ENCODE measurements at places on chromosomes 1 and 21.

DNA sequence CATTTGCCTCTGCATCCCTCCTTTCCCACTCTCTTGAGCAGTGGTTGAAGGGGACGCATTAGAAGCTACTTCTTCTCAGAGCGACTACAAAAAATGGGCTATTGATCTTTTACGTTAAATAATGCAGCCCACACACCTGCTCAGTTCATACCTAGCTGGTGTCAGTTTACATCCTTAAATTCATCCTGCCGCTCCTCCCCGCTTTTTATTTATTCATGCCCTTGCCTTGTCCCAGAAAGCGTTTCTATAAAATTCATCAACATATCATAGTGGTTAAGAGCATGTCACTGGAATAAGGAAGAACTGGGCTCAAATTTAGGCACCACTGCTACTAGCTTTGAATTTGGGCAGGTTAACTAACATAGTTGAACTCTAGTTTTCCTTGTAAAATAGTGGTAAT, 66.0 kb upstream of the TINAGL1 start:
- DNase-seq: no peak

- DNase-seq: no peak
These were observed 50.0 kb downstream of the TSEN15 start for GRCh38 chr1:184101571-184101970.

- no peak for DNase-seq
These were observed 21.1 kb upstream of the KCNH1 start for GRCh38 chr1:211155040-211155439.

DNA sequence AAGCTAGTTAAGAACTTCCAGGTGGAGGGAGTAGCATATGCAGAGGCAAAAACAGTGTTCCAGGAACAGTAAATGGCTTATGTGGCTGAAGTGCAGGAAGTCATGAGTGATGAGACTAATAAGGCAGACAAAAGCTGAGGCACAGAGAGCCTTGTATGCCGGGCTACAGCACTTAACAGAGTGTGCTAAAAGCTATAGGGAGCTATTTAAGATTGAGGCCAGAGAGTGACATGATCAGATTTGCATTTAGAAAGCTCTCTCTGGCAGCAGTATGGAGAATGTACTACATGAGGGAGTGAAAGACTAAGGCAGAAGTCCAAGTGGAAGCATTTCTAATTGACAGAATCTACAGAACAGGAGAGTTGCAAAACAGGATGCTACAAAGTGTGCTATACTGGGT, 38.6 kb downstream of the WASF2 start:
- no peak for DNase-seq

DNA sequence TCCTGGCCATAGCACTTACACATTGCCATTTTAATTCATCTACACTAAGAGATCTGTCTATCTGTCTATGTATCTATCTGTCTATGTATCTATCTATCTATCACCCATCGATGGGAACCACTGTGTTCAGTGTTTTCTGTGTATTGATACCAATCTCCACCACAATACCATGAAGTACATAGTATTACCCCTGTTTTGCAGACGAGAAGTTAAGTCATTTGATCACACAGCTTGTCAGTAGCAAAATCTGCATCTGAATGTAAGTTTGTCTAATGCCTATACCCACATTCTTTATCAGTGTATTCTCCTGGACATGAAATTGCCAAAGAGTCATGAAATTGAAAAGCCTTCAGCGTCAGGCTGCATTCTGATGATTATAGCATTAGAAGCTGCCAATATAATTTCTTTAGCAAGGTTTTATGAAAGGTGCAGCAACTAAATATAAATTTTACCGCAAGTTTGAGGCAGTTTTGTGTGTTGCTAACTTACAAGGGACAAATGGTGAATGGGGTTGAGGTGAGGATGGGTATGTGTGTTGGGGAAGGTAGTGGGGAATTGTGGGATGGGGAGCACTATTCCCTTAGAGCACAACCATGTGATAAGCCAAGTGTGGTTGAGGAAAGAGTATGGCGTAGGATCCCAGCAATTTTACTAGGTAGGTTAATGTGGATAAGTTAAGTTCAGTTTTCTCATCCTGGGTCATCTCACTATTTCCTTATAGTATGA, 24.2 kb downstream of the SLAMF1 start:
- no peak for DNase-seq

DNA sequence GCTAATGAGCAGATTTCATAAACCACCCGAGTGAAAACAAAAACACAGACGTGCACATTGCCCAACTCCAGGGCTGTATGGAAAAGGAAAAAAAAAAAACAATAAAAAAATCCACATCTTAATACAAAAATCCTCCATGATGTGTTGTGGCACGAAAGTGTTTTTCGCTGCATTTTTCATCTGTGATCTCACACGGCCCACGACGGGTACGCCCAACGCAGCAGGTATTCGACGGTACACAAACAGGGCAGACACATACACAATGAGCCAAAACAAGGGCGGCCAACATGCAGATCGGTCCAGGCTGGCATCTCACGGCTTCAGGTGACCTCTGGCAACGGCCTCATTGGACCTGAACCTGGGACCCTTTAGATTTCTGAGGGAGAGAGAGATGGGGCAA, 31.1 kb downstream of the CASZ1 start:
- no peak for DNase-seq
